ENCODE measurements at places on chromosomes 7 and 10.

DNA sequence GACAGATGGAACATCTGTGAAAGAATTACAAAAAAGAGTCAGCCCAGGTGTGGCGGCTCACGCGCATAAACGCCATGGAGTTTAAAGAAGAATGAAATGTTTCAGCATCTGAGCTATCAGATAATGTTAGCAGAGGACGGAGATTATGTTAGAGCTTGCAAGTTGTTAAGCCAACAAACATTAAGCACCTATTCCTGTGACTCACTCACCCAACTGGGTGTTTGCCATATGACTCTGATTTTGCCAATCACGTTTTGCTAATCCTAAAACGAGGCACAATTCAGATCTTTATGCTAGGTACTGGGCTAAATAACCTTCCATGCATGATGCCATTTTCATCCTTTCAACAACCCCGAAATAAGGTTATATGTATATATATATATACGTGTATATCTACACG, 29.0 kb upstream of the CCNY start:
- DNase-seq, result no peak

DNA sequence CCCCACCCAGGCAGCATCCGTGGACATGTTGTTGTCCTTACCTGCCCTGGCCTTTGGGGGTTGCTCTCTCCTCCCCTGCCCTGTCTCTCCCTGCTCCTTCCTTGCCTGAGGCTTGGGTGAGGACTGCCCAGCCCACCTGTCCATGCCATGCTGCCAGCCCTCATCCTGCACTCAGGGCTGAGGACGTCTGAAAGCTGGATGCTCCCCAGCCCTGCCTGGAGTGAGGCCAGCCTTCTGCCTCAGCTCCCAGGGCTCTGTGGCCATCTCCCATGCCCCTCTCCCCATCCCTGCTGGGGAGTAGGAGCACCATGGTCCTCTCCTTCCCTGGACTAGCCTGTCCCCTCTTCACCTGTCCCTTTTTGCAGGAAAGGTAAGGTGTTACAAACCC, 68.4 kb downstream of the RAMP3 start:
- no peak for DNase-seq

DNA sequence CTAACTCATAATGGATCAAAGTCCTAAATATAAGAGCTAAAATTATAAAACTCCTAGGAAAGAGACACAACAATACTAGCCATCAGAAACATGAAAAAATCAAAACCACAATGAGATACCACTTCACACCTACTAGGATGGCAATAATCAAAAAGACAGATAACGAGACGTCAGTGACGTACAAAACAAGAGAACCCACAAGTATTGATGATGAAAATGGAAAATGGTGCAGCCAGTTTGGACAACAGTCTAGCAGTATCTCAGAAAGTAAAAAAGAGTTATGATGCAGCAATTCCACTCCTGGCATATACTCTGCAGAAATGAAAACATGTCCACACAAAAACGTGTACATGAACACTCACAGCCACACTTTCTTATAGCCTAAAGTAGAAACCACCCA, 173.5 kb downstream of the SRPK2 start:
- DNase-seq, result no peak

- no peak for DNase-seq
Observed at GRCh38 chr7:97079300-97079699, 38.2 kb upstream of the SDHAF3 start.

GRCh38 chr10:12539350-12540164, 190.2 kb downstream of the CAMK1D start:
- DNase-seq, result no peak

- DNase-seq, result no peak
Observed at GRCh38 chr10:99337311-99337811, 8.2 kb downstream of the CNNM1 start.

GRCh38 chr10:29522918-29523317, 111.9 kb downstream of the SVIL start:
- DNase-seq, result no peak
